ENCODE measurements at places on chromosomes 2 and 18.
A peak's percentile ranks its signal among the peaks of the same experiment; 100 is the strongest.

- DNase-seq, result peak; percentile 95
These were observed 79.1 kb upstream of the DNMT3A start for GRCh38 chr2:25420820-25421237.

DNA sequence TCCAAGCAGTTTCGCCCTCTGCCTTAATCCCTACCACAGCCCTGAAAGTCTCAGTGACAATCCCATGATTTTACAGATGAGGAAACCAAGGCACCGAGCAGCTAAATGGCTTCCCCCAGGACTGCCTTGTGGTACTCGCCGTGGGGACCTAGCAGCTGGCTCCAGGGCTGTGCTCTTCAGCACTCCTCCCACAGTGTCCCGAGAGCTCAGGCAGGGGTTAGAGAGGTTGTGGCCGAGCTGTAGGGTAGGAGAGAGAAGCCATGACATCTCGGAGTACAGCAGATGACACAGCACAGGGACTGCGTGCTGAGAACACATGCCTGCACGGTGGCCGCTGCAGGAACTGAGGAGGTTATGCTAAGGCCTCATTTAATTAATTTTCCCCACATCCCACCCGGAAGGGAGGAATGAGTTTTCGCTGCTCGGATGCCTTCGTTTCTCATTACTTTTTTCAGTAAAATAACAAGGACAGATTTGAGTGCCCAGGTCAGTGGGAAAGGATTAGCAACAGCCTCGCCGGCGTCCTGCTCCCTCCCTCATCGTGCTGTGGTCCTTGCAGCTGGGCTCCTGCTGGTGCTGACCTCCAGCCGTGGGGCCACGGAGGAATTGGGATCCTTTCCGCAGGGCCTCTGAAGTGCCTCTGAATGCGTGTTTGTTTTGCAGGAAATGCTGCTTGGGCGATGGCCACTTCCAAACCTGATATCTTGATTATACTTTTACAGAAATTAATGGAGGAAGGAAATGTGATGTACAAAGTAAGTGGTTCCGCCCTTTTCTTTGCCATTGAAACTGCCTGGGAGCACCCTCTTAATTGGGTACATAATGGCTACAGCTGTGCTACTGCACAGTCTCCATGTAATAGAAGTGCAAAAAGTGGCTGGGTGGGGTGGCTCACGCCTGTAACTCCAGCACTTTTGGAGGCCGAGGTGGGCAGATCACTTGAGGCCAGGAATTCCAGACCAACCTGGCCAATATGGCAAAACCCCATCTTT lies 61.2 kb downstream of the WDSUB1 start:
- no peak for DNase-seq

DNA sequence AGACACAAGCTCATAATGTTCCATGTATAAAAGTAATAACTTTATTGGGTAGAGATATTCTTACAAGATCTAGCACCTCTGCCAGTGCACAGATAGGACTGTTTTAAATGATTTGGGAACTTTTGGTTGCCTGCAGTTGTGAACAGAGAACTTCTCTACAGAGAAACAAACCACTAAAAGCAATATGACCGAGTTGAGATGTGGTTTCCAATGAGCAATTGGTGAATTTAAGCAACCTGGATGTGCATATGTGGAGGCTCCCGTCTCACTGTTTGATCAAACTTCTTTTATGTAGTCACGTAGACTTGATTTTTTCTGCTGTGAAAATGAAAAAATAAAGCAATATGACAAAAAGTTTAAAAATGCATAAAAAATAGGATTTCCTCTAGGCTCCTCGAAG lies 7.8 kb downstream of the SOX11 start:
- DNase-seq, result no peak

DNA sequence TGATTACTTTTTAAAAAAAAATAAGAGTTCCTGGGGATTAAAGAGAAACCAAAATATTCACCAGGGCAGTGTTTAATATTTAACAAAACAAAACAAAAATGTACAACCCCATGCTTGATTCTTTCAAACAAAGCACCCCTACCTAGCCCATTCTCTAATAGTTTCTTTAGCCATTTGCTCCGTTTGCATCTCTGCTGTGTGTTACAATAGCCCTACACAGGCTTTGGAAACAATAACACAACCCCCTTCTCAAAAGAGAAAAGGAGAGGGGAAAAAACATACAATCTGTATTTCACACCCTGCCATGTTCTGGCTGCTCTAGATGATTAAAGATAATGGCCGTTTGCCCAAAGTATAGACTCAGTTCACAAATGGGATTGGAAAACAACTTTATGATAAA lies 302.9 kb downstream of the CPS1 start:
- no peak for DNase-seq

DNA sequence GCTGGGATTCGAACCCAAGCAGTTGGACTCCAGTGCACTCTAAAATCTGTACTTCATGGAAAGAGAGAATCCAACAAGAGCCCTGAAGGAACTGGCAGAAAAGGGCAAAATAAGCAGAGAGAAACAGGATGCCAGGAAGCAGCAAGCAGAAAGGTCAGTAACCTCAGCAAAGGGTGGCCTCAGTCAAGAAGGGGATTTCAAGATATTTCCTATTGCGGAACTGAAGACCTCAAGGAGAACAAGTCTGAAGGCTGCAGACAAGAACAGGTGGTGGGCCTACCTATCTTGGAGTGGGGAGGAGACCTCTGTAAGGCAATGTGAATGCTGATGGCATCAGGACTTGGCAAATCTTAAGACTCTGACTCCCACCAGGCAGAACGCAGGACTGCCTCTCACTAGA lies 20.1 kb upstream of the MREG start:
- DNase-seq, result peak; percentile 57

GRCh38 chr2:123840574-123840973 lies 184.5 kb upstream of the CNTNAP5 start:
- no peak for DNase-seq

DNA sequence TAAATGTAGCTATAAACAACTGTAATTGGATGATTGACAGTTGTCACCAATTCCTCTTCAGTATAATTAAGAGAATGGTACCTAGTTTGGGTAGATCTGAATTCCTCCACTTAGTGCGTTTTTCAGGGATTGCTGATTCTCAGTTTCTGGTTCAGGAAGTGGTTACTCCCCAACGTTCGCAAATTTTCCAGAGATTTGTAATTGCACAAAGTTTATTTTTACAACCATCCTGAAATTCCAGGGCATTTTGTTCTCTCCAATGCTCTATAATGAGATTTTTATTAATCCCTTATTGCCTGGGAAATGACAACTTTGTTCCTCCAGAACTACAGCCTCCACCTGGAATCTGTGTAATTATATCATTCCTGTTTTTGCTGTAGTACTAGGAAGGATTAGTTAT lies 710.6 kb upstream of the ZEB2 start:
- no peak for DNase-seq

- DNase-seq, result no peak
These were observed 17.9 kb upstream of the MSGN1 start for GRCh38 chr2:17798338-17798737.

DNA sequence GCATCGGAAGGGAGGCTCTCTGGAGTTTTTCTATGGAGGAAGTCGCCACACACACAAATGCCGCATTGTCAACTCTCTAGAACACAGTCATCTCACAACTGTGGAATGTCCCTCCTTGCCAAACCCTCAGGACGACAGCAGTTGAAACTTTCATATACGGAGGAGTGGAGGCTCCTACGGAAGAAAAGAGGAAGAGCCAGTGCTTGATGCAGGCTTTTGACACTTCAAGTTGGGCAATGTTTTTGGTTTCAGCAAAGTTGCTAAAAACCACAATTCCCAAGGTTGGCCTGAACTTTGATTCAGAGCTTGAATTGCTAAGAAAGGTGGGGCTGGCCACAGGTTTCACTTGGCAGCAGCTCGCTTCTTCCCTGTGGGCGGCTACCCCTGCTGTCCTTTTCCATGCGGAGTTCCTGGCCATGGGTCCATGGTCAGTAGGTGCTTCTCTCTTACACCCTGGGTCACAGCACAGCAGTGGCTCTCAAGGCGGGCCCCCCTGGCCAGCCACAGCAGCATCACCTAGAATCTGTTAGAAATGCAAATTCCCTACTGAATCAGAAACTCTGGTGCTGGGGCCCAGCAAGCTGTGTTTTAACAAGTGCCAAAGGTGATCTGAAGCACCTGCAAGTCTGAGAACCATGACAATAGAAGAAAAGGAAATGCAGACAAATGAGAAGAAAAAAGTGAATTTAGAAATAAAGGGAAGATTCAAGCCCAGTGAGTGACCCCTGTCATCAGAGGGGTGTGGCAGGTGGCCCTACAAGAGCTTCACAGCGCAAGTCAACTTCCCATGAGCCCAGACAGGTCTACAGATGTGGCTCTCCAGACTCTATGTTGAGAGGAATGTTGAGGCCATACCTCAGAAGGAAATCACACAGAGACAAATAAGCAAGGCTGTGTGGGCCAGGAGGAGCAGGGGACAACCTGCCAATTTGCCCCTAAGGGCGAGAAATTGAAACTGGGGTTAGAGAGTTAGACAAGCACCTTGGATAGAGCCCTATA lies 856.4 kb downstream of the RNF144A start:
- peak; percentile 64 for DNase-seq

DNA sequence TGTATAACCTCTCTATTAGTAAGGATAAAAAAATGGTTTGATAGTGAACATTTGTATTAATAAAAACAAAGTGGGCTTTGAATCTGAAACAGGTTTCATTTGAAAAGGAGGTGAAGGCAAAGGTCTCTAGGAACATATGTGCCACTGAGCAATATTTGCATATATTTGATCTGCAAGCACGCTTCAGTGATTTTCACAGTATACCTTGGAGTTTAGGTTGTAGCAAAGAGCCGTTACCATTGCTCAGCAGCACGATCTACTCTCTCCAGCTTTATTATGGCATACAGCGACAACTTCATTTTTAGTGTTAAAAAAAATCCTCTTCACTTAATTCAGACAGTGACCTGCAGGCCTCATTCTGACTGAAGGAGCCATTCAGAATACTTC lies 75.8 kb upstream of the ZEB2 start:
- no peak for DNase-seq

GRCh38 chr2:128690869-128691268 lies 372.2 kb upstream of the HS6ST1 start:
- no peak for DNase-seq

DNA sequence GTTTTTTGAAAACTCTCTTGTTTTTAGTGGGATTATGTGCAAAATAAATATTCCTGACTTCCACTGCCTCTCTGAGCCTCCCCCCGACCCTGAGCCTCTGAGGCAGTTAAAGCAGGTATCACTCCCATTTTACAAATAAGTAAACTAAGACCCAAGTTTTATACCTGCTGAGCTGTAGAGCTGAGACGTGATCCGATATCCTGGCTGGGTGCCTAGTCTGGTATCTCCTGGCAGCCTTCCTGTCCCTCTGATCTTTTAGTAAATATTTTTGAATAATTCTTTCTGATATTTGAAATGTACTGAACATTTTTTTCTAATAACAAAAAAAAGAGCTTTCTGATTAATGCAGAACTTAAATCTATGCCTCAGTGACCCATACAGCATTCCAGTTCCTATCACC lies 108.3 kb upstream of the NOSTRIN start:
- DNase-seq, result no peak

DNA sequence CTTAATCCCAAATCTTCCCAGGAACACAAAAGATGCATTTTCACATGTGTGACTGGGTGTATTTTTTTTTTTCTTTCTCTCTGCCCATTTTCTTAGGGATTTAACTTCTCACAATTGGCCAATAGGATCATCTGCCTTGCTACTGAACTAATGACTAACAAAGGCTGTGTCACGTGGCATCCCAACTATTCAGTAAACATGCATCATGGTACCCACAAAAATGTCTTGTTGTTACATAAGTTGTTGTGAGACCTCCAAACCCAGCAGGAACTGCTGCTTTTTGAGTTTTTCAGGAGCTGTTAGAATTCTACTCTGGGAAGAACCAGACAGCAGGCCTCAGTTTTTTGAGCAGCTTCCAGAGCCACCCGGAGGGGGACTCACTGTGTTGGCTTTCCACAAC lies 31.9 kb downstream of the GAD1 start:
- no peak for DNase-seq

GRCh38 chr18:55470826-55471225 lies 117.2 kb downstream of the TCF4 start:
- no peak for DNase-seq

GRCh38 chr18:69580107-69580506 lies 179.4 kb downstream of the DOK6 start:
- DNase-seq, result peak; percentile 22

DNA sequence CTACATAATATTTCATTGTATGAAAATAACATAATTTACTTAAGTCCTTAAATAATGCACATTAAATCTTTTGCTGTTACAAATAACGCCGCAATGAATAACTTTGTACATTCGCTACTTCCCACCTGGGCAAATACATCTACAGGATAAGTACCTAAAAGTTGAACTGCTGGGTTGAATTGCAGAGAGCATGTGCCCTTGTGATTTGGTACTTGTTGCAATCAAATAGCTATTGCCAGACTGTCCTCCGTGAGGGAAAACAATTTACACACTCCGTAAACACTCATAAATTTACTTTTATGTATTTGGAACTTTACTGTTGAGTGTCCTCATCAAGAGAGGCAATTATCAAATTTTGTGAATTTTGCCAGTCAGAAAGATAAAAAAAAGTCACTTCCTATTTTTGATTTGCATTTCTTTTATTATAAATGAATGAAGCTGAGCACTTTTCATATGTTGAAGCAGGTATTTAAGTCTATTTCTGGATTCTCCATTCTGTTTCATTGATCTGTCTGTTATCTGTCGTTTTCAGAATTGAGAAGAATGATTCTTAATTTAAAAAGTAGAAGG lies 140.8 kb upstream of the SERTAD2 start:
- no peak for DNase-seq

- DNase-seq, result no peak
These were observed 24.3 kb upstream of the COL6A3 start for GRCh38 chr2:237438080-237438940.

- no peak for DNase-seq
These were observed 1409.3 kb upstream of the CDH2 start for GRCh38 chr18:29586210-29586609.

DNA sequence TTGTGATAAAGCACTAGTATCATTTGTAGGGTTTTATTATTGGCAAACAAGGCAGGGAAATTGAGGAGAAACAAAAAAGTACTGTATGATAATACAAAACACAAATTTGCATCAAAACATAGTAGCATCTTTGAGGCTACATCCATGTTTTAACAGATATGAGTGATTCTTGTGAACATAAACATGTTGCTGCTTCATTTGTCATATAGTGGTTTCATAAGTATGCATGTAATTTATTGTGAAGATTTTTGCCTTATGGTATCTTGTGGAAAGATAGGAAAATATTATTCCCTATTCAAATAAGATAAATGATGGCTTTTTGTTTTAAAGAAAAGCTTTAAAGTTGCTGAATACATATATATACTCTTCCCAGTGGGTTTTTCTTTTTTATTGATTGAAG lies 60.3 kb downstream of the VRK2 start:
- DNase-seq, result no peak

DNA sequence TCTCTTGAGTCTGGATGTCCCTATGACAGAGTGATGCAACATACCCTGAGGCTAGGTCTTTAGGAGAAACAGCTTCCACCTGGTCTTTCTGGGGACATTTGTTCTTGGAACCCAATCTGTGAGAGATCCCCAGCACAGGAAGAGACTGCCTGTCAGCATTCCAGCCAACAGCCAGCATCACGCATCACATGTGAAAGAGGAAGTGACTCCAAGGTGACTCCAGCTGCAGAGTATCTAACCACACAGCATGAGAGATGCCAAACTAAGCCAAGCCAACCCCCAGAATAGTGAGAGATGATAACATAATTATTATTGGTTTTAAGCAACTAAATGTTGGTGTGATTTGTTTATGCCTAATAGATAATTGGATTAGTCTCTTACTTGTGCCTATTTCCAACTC lies 35.7 kb downstream of the C18orf63 start:
- DNase-seq, result no peak

Measured in GM12864 (cell line).